ENCODE measurements at places on chromosomes 3 and 15.

- DNase-seq = no peak
These were observed 68.3 kb downstream of the CD47 start for GRCh38 chr3:108022256-108023150.

GRCh38 chr3:135896613-135897012, 68.9 kb upstream of the PPP2R3A start:
- DNase-seq = no peak

DNA sequence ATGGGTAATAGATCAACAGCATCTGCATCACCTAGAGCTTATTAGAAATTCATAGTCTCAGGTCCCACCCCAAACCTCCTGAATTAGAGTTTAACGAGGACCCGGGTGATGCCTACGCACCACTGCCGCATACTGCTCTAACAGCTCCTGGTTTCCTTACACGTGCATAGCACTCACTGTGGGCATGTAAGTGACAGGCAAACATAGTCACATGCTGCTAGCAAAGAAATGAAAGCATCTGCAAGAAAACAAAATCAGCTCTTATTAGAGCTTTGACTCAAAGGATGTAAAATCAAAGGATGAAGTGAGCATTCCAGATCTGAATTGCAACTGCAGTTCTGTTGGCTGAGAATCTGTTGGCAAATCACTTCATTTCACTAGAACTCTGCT, 19.1 kb upstream of the RIOX2 start:
- no peak for DNase-seq

- peak; percentile 87 for DNase-seq
These were observed 596 bp downstream of the PRKAR2A start for GRCh38 chr3:48847053-48847503.

DNA sequence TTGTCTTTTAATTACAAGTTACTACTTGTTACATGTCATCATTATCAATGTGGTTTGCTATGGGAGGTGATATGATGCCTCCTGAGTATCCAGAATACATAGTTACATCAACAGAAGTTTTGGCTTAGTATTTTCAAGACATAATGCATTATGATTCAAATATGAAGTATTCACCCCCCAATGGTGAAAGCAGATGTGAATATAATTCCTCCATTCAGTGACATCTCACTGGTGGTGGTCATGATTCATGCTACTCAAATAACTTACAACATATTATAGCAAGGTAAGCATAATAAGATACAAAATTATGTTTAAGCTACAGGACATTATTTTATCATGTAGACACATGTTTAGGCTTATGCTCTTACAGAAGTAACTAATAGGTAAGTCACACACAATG, 34.9 kb upstream of the TTBK2 start:
- no peak for DNase-seq

GRCh38 chr15:40479024-40479423, 8.2 kb downstream of the CHST14 start:
- no peak for DNase-seq

DNA sequence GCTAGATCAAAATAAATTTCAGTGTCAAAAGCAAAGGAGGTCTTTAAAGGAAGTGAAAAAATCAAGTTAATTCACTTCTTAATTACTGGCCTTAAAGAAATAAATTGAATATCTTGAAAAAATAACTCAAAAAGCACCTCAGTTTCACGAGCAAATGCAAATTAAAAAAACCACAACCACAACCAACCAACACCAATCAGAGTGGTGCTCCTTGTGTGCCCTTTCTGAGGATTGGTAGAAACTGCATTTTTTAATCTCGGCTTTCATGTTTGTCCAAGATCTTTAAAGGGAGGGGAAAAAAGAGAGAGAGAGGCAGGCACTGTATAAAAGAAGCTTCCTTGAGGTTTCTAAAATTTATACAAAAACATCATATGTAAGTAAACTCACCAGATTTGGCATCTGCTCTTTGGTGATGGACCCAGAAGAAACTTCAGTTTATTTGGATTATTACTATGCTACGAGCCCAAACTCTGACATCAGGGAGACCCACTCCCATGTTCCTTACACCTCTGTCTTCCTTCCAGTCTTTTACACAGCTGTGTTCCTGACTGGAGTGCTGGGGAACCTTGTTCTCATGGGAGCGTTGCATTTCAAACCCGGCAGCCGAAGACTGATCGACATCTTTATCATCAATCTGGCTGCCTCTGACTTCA, at the start of gene GPR15:
GPR15 (plus strand) TSS at position 357 of the 653 bp plus-strand sequence; CDS start at position 413, 56 bp downstream.
- DNase-seq = no peak

- no peak for DNase-seq
These were observed 31.6 kb upstream of the UBE2Q2 start for GRCh38 chr15:75811626-75812025.

DNA sequence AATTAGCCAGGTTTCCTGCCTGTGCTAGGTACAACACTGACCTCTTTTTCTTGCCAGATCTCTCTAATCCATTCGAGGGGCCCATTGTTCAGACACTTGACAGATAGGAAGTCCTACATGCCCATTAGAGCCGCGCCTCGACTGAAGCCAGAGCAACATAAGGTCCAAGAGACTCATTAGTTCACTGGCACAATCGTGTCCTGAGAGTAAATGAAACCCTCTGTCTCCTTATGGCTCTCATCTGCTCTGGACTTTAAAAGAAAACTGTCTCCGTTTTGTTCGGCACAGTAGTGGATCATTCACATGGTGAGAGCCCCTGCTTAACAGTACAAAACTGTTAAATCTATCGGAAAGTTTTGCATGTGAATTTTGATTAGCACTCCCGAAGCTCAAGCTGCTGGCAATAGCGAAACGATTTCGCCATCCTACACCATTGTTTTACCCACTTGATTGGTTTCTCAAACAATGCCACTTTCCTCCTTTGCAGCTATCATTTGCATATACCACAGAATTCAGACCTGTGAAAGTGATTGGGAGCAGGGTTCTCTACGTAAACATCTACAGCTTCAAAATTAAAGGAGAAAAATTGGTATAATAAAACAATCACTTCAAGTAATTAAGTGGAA, 19.0 kb upstream of the C15orf61 start:
- no peak for DNase-seq

DNA sequence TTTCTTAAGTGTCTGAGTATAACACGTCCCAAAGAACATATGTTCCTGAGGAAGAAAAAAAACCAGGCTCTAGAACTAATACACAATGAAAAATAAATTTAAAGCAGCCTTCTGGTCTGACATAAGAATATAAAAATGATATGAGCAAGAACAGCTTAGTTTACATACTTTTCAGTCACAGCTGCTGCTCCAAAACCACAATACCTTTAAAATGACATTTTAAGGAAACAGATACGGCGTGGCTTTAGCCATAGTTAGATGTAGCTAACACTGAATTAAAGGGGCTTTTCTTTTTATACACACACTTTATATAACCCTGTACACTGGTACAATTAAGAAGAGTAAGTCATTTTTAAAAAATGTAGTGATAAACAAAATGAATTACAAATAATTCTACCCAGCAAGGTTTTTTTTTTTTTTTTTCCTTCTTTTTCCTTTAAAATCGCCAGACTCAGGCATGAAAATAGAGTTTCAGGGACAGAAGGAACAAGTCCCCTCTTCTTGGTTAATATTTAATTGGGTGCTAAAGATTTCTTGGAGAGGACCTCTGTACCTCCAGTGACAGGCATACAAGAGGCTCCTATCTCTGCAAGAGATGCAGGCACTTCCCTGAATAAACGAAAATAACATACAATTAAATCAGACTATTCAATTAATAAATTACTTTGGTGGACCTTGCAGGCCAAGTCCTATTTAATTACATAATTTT, 265.6 kb downstream of the FOXP1 start:
- no peak for DNase-seq

DNA sequence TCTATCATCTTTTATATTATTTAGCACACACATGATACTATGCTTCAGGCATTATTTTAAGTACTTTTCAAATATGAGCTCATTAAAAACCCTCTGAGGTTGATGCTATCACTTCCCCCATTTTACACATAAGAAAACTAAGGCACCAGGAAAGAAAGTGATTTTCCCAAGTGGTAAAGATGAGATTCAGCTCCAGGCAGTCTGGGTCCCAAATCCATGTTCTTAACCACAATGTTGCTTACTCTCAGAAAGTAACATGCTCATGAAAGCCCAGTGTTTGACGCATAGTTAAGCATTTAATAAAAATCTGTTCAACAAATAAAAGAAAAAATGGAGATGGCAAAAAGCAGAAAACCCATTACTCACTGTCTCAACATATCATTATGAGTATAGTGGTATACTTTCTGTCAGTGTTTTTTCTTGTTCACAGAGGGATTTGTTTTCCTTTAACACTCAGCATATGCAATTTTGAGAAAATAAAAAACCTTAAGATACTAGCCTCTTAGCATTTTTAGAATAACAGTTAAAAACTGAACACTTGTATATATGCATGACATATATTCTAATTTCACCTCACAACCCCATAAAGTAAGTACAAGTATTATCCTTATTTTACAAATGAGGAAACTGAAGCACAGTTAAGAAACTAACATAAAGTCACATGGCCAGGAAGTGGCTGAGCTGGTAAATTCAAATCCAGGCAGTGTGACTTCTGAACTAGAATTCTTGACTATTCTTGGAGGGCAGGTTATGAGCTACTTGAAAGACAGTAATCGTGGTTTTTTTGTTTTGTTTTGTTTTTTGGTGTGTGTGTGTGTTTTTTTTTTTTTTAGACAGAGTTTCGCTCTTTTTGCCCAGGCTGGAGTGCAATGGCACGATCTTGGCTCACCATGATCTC, 10.4 kb downstream of the PEAK1 start:
- no peak for DNase-seq

DNA sequence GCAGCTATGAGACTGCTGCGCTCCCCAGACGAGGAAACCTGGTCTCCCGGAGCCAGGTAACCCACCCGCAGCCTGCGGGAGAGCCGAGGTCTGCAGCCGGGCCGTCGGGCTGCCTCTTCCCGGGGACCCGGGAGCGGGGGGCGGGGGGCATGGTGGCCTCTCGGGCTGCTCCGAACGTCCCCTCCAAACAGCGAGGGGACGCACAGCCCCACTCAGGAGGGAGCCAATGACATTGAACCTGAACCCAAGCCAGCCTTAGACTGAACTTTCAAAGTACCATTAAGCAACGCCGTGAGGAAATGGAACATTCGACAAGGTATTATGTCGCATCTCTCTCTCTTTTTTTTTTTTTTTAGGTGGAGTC, 29.8 kb upstream of the ALDH1A3 start:
- no peak for DNase-seq

DNA sequence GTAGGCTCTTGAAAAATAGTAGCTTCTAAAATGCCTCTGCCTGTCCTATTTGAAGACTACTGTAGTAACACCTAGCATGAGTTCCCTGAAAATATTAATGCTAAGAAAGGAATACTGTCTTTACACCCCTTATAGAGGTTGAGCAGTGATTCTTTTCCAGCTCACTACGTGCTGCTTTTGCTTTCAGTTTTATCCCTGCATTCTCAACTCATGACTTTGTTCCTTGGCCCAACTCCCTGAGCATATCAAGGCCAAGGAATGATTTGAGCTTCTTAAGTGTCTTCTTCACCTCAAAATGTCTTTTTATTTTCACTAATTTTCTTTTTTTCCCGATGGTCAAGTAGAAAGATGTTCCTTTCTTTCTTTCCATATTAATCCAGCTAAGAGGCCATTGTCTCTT, 16.5 kb upstream of the P2RY13 start:
- no peak for DNase-seq

DNA sequence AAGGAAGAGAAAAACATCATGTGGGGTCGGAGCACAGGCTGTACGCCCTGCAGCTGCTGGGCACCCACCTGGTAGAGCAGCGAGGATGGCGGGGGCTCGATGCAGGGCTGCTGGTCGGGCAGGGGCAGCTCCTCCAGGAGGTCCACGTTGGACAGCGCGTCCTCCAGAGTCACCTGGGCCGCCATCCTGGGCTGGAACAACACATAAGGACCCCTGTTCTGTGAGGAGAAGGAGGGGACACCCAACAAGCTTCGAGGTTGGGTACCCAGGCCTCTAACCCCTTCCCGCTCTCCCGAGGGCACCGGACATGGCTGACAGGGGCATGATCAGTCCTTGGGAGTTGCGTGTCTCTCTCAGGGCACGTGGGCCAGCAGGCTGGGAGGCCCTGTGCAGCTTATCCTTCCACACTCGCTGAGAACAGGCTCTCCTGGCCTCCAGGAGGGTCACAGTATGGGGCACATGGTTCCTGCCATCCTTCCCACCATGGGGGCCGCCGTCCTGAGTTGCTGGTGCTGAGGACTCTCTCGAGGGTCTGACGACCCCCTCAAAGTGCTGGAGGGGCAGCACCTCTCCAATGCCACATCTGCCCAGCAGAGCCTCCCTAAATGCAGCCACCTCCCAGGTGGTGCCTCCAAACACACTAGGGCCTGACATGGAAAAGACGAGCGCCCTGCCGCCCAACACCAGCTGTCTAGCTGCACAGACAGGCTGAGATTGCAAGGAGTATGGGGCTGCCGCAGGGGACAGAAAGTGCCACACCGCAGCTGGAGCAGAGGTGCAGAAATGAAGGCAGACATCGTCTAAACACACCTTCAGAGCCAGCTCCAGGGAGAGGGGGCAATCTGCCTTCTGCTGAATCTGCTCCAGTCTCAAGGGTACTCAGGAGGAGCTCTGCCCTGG, 32.8 kb downstream of the CYFIP1 start:
- no peak for DNase-seq

- DNase-seq = peak; percentile 44
These were observed 23.7 kb downstream of the CEP19 start for GRCh38 chr3:196688349-196688748.

GRCh38 chr15:51732646-51733045, 4.8 kb downstream of the LYSMD2 start:
- no peak for DNase-seq

DNA sequence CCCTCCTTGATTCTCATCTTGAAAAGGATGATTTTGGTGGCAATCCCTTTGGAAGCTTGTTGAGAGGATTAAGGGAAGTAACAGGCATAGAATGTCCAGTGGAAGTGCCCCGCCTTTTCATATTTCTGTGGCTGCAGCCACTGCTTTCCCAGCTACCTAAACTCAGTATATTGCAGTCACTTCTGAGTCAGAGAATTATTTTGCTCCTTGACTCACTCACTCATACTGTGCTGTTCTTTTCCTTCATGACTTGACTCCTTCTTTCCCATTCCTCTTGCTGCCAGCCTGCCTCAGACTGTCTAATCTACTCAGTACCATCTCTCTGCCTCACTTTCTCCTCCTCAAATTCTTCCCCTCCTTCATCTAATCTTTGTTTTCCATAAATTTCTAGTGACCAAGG, 26.5 kb upstream of the POLR2M start:
- DNase-seq = no peak

- DNase-seq = no peak
These were observed 117.7 kb upstream of the FOXB1 start for GRCh38 chr15:59886441-59886840.

GRCh38 chr3:192399767-192400166, 327.6 kb downstream of the FGF12 start:
- no peak for DNase-seq

- DNase-seq = no peak
These were observed 34.1 kb upstream of the RASGRP1 start for GRCh38 chr15:38598749-38599148.

- no peak for DNase-seq
These were observed 662.7 kb downstream of the MCTP2 start for GRCh38 chr15:94894056-94894455.
